Transverse colon (tissue), 4 donors: ENCODE measurements at places on chromosomes 6 and 20. TPM values are rescaled to one million over a fixed set of nuclear protein-coding genes. Genes with fewer than 3 reads are reported as not detected.

GRCh38 chr20:24027229-24027628 lies 38.6 kb upstream of the GGTLC1 start:
- H3K4me1 ChIP-seq = no peaks in the 10 kb centered on the region
- peak overlapping the region; percentile 24 for H3K27ac ChIP-seq
- H3K36me3 ChIP-seq = no peaks in the 10 kb centered on the region
- no peak overlapping the region for H3K4me3 ChIP-seq

DNA sequence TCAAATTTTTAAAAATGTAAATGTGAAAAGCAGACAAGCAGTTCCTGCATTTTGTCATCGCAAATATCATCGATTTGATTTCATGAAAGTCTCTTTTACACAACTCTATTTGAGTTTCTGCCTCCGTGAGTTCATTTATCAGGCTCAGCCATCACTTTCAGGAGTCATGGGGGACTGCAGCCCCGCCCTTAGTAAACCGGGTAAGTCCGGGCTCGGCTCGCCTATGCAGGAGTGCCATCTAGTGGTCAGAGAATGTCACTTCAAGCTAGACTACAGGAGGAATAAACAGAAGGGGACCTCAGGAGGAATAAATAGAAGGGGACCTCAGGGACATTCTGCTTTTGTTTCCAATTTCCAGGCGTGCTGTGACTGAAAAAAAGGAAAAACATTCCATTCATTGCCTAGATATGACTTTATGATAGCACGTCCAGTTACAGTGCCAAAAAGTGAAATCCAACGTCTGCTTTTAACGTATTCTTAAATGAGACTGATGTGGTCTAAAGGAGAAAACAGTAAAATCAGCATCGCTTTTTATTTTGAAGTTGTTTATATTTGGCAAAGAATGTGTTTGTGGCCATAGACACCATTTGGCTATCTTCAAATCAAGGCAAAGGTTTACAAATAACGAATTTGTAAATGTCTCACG lies 333.9 kb downstream of the HACE1 start:
- H3K4me3 ChIP-seq = no peak overlapping the region
- no peaks in the 10 kb centered on the region for H3K36me3 ChIP-seq
- DNase-seq = peak; percentile 66
- no peak overlapping the region for H3K27ac ChIP-seq

Gene CGA
- total RNA-seq = not detected

Gene CST5
- total RNA-seq = not detected

- peaks cover 5% of the 10 kb centered on the region for H3K4me1 ChIP-seq
- no peak for DNase-seq
- H3K36me3 ChIP-seq = no peaks in the 10 kb centered on the region
- H3K27ac ChIP-seq = peak overlapping the region; percentile 13
- H3K4me3 ChIP-seq = no peak overlapping the region
Observed at GRCh38 chr20:64050261-64051032, 1.0 kb upstream of the SOX18 start.
